Nasal cavity respiratory epithelium epithelial cell of viscerocranial mucosa (primary cell): ENCODE measurements at places on chromosomes 16 and 17. TPM values are rescaled to one million over a fixed set of nuclear protein-coding genes. Genes with fewer than 3 reads are reported as not detected.

EFCAB5 gene
- total RNA-seq: under 0.01 and 0.14 TPM in 2 replicates

LCAT gene
- 1.7 and 4.6 TPM in 2 replicates for total RNA-seq

GPR139 gene
- not detected in 2 replicates for total RNA-seq

CDRT15L2 gene
- total RNA-seq: not detected in 2 replicates

G6PC1 gene
- total RNA-seq: not detected in 2 replicates

COASY gene
- 18.5 and 39.4 TPM in 2 replicates for total RNA-seq

AHSP gene
- total RNA-seq: not detected in 2 replicates

RHBDL1 gene
- total RNA-seq: 4.7 and 6.2 TPM in 2 replicates

ABCA8 gene
- 0.21 TPM in 1 of 2 replicates, not detected in the other for total RNA-seq

KIF18B gene
- total RNA-seq: under 0.01 TPM in 1 of 2 replicates, not detected in the other

CCL23 gene
- total RNA-seq: not detected in 2 replicates

RAMP2 gene
- total RNA-seq: not detected in 2 replicates

SLC9A5 gene
- total RNA-seq: 0.34 and 0.43 TPM in 2 replicates

DNAI2 gene
- total RNA-seq: 0.07 TPM in 1 of 2 replicates, not detected in the other

LPO gene
- under 0.01 and 0.21 TPM in 2 replicates for total RNA-seq

TAT gene
- total RNA-seq: under 0.01 and 0.07 TPM in 2 replicates

RASL10B gene
- 0.57 and 0.68 TPM in 2 replicates for total RNA-seq
